Hematopoietic multipotent progenitor cell treated with erythropoietin and hydrocortisone succinate and interleukin-3 and kit ligand, for 15 days (in vitro differentiated cells): ENCODE measurements at places on chromosomes 2 and 18.

- no peak for DNase-seq
These were observed 215.4 kb upstream of the NRXN1 start for GRCh38 chr2:51247252-51247805.

- no peak for DNase-seq
These were observed 22.8 kb downstream of the TTLL4 start for GRCh38 chr2:218733171-218734021.

DNA sequence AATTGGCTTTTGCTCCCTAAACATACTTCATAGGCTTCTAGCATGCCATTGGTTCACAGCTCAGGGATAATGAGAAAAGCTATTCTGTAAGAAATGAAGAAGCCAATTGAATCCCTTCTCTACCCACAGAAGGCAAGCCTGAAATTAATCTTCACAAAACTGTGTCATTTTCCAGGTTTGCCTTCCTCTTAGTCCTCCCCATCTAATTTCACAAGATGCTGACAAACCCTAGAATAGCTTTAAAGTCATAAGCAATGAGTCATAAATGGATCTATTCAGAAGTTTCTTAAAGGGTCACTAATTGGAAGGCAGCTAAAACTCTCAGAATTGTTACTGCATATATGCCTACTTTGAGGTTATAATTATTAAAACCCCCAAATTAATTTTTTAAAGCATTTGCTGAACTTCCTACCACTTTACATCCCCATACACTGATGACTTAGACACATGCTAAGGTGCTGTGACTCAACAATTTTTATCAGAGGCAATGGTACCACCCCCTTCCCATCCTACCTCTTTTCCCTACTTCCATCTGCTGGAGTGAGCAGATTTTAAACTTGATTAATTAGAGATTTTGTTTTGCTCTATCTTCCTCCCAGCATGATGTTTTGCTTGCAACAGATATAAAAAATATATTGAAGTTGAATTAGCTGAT, 51.3 kb upstream of the NABP1 start:
- no peak for DNase-seq

DNA sequence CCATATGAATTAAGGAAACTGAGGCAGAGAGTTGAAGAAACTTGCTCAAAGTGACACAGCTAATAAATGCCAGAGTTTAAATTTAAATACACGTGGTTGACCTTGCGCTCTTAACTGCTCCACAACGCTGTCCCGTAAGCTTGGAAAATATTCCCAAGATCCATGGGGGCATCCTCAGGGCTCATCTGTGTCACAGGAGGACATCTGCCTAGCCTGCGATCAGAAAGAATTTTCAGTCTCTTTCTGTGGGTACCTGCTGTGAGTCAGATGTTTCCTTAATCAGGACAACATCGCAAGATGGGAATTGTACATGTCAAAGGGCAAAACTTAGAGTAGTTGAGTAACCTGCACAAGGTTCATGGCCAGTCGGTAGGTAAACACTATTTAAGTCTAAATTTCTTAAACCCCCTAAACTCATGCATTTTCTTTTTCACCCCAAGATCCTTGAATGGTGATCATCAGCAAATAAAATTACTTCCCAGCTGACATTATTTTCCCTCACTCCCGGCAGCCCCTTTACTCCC, 1.4 kb downstream of the CMPK2 start:
- no peak for DNase-seq

DNA sequence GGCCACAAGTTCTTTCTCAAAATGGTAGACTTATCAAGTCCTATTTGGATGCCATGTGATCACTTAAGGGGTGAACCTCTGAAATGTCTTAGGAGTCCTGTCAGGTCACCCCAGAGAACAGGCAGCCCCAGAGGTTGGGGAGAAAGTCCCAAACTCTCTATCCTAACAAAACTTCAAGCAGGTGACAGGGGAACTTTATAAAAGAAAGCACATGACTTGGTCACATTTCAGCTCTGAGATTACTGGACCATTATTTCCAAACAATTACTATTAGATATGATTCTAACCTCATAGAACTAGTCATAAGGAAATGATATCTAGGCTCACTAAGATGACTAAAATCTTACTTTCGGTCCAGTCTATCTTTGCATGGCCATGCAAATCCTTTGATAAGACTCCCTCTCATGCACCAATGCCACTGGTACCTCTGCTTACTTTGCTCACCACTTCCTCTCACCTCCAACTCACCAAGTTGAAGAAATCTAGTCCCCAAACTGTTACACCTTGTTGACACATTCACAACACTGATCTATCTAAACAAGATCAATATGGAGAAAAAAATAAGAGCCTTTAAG, 107.0 kb downstream of the GALNT14 start:
- DNase-seq, result no peak

DNA sequence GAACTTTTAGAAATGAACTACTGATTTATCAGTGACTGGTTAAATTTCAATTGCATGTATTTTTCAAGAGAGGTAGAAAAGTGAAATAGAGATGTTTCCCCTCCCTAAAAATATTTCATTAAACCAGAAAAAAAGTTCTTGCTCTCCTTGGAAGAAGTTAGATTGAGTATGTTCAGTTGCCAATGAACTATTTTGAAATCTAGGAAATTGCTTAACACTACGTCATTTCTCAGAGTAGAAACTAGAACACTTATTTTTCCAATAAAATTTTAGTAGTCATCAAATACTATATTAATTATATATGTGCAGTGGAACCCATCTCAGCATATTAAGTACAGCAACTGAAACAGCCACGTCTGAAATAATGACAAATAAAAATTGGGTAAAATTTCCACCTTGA, 51.8 kb upstream of the STAT1 start:
- DNase-seq, result no peak

GRCh38 chr2:172540421-172540820, 15.5 kb upstream of the PDK1 start:
- DNase-seq, result no peak

- no peak for DNase-seq
These were observed 568 bp downstream of the RAB31 start for GRCh38 chr18:9708434-9709303.

DNA sequence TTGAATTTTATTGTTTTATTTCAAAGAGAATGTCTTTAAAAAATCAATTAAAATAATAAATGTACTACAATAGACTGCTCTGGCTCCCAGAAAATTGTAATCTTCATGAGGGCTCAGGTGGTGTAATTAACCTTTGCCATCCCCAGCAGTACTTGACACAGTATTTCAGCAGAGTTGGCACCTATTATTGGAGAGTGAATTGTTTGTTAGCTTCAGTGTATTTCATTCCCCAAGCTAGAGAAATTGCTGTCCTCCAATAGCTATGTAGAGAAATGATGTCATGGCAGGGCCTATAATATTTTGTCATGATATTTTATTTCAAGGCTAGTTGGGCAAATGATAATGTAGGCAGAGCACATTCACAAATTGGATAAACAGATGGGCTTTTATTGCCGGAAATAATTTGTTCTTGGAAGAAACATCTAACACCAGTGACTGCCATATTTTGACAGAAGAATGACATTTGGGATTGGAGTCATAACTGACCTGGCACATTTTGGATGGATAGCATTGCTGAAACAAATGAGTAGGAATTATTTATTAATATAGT, 712.0 kb upstream of the NXPH2 start:
- no peak for DNase-seq
